ENCODE measurements at places on chromosomes 12 and 14. TPM values are rescaled to one million over a fixed set of nuclear protein-coding genes. Genes with fewer than 3 reads are reported as not detected.

Gene WNT1
- total RNA-seq, result not detected

Gene CFAP251
- 0.72 TPM for total RNA-seq

GRCh38 chr12:106906715-106907114 is 49.0 kb upstream of the TMEM263 start:
- DNase-seq, result no peak

GRCh38 chr14:42421377-42422078 is 814.9 kb downstream of the LRFN5 start:
- DNase-seq, result no peak

GRCh38 chr12:51932218-51933076 is 19.1 kb upstream of the ACVR1B start:
- no peak for DNase-seq

DNA sequence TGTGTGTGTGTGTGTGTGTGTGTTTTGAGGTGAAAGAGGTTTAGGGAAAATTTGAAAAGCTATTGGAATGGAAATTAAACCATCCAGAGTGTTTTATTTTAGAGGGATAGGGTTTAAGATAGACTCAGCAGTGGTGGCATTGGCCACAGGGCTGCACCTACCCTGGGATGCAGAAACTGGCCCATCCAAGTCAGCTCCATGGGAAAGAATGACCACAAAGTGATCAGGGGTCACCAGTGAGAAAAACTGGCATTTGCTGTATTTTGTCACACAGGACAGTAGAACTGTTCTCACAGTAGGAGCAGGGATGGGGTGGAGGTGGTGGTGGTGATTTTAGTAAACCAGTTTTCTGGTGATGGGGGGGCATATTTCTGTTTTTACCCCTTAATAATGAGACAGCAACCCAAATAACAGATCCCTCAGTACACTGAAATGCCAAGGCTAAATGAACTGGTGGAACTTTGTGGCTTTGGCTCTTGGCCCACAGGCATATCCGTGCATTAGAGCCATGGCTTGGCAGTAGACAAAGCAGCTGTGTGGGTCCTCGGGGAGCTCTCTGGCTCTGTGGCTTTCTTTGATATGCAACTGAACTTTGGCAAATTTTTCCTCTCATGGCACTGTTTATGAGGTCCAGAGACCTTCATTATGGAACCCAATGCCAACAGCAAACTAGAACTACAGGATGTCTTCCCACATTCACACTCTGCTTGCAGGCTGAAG is 348.3 kb downstream of the ZFP36L1 start:
- DNase-seq, result no peak

Gene ITGB7
- total RNA-seq, result 339 TPM

DNA sequence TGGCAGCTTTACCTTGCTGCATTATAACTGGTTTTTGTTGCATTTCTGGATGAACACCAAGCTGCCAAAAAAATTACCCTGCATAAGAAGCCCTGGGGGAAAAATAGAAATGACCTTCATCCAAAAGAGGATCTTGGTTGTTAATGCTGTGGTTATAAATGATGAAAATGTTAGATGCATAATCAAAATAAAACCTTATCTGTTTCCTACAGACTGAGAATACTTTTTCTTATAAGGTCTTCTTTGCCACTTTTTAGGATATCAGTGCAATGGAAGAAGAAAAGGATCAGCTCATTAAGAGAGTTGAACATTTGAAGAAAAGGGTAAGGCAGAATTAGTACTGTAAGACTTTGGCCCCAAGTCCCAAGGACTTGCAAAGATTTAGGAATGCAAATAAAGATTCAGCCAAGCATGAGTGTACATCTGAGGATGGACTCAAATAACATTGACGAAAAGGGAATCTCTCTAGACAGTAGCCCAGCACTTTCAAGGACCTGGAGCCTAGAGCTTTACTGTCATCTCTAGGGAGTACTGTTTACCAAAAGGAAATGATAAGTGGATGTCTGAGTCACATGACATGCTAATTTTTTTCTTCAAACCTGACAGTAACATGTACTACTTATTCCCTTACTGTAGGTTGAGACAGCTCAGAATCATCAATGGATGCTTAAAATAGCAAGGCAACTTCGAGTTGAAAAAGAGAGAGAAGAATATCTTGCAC is 10.7 kb downstream of the IFT81 start:
- DNase-seq, result no peak

All from CD8-positive, alpha-beta memory T cell (primary cell).